ENCODE measurements at places on chromosomes 16 and 17.

DNA sequence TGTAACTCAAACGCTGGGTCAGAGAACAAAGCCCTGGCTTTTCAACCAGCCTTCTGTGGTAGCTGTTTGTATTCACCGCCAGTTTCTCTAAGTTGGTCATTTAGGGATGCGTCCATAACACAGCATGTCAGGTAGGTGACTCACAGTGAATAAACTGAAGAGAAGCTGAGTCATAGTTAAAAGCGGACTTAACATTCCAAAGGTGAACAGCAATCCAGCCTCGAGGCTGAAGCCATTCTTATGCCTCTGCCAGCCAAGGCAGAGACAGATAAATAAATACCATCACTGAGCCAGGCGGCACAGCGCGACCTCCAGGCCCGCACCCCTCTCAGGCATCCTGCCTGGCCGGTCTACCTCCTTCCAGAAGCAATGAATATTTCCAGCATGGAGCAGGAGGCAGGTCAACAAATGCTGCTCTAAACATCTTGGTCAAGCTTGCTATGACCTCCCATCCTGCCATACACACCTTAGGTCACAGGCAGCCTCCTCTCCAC, 12.4 kb upstream of the CACNG4 start:
- peak; percentile 85 for DNase-seq

DNA sequence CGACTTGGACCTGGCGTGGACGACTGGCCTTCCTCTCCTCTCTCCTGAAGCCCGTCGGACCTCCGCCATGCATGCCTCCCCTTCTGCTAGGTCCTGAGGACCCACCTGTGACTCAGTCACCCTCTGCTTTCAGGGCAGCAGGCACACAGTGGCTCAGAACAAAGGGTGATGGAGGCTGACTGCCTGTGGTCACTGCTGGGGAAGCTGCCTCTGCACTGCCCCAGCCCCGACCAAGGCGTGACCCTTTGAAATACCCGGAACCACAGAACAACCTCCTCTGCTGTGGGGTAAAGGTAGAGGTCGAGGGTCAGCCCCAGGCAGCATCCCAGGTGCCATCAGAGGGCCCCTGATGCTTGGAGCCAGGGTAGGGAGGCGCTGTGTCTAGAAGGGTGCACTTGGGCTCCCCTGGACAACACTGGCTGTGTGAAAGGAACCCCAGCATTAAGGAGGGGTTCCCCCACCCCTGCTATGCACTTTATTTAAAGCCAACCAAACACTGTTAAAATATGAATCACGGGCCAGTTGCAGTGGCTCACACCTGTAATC, 12.5 kb upstream of the SLC4A1 start:
- no peak for DNase-seq

DNA sequence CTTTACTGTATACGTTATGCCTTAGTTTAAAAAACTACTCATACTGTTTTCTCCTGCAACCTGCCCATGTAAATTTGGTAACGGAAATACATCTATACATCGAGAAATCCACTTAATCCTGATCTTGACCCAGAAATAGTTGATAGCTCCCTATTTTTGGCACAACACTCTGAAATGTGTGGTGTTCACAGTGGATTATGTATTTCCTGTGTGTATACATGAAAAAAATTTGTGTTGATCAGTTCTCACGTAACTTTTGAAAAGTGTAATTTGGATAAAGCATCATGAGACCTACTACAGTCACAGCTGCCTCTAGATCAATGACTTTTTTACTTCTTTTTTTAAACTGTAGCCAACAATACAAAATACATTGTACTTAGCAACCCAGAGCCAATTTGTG, 90.7 kb downstream of the VMP1 start:
- DNase-seq, result no peak

GRCh38 chr17:39605492-39606433, 2.0 kb downstream of the NEUROD2 start:
- no peak for DNase-seq

- DNase-seq, result no peak
Measured at GRCh38 chr16:49849037-49849753, 6.7 kb downstream of the ZNF423 start.

DNA sequence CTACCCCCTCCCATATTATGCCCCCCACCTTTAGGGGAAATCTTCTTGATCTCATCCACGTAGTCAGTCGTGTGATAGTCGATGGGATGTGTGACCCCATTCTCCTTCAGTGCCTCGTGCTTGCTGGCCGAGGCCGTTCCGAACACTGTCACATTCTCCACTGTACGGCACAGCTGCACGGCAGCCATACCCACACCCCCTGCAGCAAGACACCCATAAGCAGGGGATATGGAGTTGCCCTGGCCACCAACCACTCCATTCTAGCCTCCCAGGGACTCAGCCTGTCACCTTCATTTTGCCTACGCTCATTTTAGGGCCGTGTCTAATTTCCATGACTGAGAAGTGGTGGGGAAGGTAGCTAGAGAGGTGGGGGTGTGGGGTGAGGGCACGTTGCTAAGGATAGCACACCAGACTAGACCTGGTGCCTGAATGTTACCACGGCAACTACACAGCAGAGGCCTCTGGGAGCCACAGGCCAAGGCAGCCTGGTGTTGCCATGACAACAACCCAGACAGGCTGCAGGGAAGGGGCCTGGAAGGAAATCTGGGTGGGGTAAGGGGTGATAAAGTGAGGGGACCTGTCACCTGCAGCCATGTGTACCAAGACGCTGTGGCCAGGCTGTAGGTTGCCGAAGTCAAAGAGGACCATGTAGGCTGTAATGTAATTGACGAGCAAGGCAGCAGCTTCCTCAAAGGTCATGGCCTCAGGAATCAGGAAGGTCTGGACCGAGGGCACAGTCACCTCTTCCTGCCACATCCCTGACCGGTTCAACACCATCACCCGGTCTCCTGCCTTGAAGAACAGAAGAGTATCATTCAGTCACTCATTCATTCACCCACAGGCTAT, 4.0 kb downstream of the VAT1 start:
- DNase-seq, result no peak

DNA sequence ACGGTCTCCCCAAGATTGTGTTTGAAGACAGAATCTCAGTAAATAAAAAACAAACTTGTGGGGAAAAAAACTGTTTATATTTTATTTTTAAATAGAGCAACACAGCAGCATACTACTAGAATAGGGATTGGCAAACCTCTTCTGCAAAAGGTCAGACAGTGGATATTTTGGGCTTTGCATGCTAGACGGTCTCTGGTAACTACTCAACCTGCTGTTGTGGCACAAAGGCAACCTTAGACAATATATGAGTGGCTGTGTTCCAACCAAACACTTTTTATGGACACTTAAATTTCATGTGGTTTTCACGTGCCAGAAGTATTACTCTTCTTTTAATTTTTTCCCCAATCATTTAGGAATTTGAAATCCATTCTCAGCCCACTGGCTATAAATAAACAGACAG, 55.0 kb downstream of the IRX5 start:
- no peak for DNase-seq

Data from AG04449 (cell line).